ENCODE measurements at places on chromosomes 13 and 19.

- DNase-seq: peak; percentile 55
These were observed 6.4 kb downstream of the TNFSF14 start for GRCh38 chr19:6663236-6664201.

DNA sequence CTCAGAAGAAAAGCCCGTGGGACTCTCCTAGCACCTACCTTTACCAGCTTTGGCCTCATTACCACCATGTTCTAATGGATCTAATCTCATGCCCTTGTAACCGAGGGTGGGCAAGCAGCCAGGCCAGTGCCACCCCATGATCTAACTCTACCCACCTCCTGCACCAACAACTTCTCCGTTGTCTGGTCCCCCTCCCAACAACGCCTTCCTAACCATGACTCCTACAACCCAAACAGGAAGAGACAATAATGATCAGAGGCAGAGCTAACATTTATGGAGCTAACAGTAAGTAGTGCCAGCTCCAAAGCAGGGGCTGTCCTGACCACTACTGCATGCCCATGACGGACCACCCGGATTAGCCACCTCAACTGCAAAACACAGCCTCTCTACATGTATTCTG, 3.5 kb downstream of the USP12 start:
- DNase-seq: no peak

DNA sequence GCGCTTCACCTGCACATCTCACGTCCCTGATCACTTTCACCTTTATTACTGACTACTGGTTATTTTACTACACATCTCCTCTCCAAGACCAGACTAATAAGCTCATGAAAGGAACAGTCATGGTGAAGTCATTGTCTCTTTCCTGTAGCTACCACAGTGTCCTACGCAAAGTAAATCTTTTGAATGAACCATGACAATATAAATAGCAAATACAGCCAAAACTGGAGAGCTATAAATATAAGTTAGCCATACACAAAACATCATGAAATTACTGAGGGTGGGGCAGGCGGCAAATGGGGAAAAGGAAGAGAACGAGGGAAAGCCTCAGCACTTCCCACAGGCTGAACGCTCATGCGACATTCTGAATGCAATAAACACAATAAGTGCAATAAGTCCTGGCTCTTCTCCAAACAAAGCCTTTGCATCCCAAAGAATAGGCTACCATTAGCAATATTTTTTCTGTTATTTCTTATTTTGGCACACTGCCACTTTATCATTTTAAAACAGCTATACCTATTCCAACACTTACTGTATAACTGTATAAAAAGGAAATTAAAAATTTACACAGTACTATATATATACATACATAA, 62.5 kb downstream of the TUBGCP3 start:
- DNase-seq: no peak

GRCh38 chr13:113407103-113407530, 43.2 kb upstream of the GRTP1 start:
- DNase-seq: no peak

DNA sequence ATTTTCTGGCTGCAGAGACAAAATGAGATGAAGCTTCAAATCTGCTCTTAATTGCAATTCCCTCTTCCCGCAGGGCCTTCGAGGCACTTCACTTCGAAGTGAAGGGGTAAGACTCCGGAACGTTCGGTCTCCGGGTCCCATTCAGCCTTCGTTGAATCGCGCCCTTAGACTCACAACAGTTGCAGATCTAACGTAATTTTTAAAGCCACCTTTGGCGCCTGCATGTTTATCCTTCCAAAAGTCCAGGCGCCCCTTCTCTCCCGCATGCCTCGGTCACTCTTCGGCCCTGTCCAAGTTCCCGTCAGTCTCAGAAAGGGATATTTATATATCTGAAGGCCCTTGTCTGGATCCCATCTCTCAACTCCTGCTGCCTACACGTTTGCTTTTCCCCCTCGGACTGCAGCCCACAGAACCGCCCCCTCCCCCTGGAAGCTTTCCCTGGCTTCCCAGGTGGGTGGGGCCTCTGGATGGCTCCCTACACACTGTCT, 915 bp upstream of the KCTD12 start:
- DNase-seq: no peak

GRCh38 chr13:78603240-78603957, at the start of gene POU4F1:
TSS of gene POU4F1 (minus strand) at chr13:78603552. CDS start at chr13:78603326, 226 bp downstream.
- peak; percentile 69 for DNase-seq

GRCh38 chr19:16203256-16204004, 5.7 kb downstream of the AP1M1 start:
- no peak for DNase-seq

DNA sequence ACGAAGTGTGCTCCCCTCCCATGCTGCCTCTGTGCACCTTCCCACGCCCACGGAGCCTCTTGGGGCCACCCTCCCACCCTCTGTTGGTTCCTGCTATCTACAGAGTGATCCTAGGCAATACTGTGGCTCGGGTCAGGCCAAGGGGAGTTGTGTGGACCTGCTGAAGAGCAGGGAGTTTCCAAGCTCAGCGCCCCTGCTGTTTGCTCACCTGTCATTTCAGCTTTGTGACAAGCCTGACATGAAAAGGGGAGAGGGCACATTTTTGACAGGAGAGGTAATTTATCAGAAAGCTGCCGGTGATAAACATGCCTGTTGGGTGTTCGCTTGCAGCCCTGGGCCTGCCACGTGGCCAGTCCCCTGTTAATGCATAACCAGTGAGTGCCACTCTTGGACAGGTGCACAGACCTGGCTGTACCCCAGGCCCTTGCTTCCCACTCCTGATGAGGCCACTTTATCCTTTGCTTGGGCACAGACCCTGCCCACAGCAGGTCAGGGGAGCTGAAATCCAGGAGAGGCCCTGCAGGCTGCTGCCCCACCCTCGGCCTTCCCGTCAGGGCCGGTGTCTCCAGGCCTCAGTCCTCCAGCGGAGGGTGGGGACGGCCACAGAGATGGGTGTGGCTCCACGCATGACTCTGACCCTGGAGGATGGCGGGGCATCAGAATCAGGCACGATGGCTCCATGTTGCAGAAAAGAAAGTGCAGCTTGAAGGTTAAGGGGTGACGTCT, 201.5 kb upstream of the GPR12 start:
- DNase-seq: no peak

DNA sequence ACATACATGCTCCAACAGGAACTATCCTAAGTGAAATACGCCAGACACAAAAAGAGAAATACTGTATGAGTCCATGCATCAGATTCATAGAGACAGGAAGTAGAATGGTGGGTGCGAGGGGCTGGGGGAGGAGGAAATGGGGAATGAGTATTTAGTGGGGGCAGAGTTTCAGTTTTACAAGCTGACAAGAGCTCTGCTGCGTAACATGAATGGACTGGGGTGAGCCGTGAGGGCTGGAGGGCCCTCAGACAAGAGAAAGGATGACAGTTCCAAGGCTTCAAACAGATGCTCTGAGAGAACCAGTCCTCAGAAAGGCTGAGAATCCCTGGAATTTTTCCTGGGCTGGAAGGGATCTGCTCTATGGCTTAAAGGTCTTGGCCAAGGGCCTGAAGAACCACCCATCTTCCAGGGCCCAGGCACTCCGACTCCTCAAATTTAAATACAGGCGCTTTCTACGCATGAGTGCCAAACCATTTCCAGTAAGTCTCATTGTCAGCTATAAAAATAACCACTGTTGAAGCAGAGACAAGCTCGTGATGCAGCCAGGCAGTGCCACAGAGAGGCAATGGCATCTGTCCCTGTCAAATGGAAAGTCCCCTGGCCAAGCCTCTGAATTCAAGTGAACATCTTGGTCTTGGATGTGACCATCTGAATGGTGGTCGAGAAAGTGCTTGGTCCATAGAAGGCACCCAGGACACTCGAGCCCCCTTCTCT, 17.5 kb downstream of the KLF2 start:
- DNase-seq: peak; percentile 50

DNA sequence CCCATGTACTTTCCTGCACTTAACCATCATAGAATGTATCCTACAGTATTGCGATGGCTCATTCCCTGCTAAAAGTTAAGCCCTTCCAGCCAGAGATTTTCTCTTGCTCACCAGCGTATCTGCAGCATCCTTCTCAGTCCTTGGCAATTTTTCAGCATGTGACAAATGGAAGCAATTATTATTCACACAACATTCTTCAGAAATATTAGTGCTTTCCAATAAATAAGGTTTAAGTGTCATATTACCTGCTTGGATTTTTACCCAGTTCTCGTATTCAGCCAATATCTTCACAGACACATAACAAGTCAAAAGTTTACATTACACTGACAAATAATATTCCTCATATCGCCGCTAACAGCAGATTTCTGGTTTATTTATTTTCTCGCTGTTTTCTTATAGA, 82.3 kb downstream of the POU4F1 start:
- no peak for DNase-seq

- DNase-seq: no peak
These were observed 1077.5 kb downstream of the PCDH9 start for GRCh38 chr13:66152596-66152995.

- DNase-seq: no peak
These were observed 669.6 kb downstream of the DIAPH3 start for GRCh38 chr13:59494151-59494550.

- DNase-seq: no peak
These were observed 1.7 kb upstream of the TGFBR3L start for GRCh38 chr19:7912697-7913564.

- DNase-seq: no peak
These were observed 18.5 kb upstream of the ATP12A start for GRCh38 chr13:24661713-24662112.

GRCh38 chr13:19959141-19959830, 759 bp downstream of the ZMYM2 start:
- peak; percentile 74 for DNase-seq

GRCh38 chr13:30696278-30697176, 38.8 kb upstream of the ALOX5AP start:
- no peak for DNase-seq

DNA sequence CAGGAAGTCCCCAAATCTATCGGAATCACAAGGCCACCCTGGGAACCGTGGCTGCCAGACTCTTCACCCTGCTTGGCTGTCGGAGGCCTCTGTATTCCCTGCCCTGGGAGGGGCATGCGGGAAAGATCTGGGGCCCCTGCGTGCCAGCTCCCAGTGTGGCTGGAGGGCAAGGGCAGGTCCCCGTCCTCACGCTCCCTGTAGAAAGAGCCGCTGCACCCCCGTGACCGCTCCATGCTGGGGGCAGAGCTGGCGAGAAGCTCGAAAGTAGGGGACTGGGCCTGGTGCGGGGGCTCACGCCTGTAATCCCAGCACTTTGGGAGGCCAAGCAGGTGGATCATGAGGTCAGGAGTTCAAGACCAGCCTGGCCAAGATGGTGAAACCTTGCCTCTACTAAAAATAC, 208.4 kb upstream of the SOX1 start:
- no peak for DNase-seq

GRCh38 chr13:87207280-87208003, 463.7 kb upstream of the SLITRK5 start:
- DNase-seq: no peak

- no peak for DNase-seq
These were observed 419.3 kb upstream of the GPC6 start for GRCh38 chr13:92807353-92807752.

DNA sequence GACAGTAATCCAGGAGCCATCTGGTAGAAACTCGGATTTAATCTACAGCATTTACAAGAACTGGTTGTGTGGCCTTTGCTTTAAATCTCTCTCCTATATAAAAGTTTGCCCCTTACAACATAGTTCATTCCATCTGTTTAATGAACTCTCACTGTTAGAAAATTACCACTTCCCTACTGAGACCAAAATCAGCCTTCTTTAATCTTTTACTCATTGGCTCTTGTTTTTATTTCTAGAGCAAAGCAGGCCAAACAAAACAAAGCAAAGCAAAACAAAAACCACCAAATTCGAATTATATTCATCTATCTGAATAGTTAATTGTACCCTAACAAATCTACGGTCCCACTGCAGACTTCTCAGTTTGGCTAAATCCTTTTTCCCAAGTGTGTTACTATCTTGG, 127.0 kb downstream of the UGGT2 start:
- no peak for DNase-seq

- no peak for DNase-seq
These were observed 3.1 kb upstream of the GRK1 start for GRCh38 chr13:113663934-113664333.

DNA sequence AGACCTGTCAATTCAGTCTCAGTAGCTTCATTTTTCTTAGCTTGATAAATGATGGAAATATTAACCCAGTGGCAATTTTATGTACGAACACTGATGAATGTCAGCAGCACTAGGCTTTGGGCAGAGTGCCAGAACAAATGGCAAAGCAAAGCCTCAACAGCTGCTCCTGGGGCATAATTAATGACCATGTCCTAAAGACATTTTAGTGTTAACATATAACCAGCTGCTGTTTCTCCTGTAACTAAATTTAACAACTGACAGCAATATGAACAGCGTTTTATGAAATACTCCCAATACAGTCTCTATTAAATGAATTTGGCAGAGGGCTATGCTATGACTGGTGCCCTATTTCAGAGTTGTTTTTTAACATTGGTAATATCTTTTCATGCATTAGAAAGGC, 47.1 kb downstream of the ZNF568 start:
- no peak for DNase-seq

GRCh38 chr13:109778102-109778542, 8.3 kb downstream of the IRS2 start:
- DNase-seq: no peak

DNA sequence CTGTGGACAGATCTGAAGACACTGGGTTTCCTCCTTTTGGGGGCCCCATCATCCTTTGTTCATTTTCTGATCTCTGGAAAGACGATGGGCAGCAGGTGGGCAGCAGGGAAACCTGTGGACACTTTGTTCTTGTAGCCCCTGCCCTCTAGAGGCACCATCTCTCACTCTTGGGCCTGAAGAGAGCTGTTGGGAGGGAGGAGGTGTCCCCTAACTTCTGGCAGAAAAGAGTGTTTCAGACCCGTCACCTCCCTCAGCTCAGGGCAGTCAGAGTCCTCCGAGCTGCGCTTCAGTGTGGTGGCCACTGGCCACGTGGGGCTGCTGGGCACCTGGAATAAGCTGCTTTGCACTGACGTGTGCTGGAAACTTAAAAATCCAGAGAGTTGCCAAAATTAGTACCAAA, 26.9 kb upstream of the RNF17 start:
- DNase-seq: no peak

DNA sequence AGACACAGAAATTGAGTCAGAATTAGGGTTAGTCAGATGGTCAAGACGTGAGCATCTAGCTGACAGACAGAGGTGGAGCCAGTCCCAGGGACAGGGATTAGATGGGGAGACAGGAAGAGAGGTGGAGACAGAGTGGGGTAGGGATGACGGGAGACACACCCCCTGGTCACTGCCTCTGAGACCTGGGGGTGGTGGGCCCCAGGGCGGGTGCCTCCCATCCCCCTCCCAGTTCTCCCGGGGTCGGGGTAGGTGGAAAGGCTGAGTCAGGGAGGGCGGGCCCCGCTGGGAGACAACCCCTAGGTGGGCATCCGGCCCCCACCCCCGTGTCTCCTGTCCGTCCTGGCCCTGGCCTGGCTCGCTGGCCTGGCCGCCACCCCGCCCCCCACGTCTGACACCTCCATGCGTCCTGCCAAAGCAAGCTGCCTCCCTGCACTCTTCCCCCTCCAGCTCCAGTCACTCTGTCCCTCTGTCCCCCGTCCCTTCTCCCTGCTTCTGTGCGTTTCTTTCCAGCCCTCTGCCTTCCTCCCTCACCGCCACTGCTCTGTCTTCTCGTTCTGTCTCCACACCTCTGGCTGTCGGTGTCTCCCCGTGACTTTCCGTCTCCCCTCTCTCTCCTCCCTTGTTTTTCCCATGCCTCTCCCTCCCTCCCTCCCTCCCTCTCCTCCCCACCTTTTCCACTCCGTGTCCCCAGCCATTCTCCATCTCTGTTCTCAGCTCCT, 15.1 kb downstream of the CCDC97 start:
- DNase-seq: no peak
